PC-3 (cell line): ENCODE measurements at places on chromosomes 12 and 14.

- peaks cover 42% of the 10 kb centered on the region for H3K4me1 ChIP-seq
- H3K27me3 ChIP-seq: no peaks in the 10 kb centered on the region
- no peak for DNase-seq
- H3K36me3 ChIP-seq: peaks cover 21% of the 10 kb centered on the region
- H3K27ac ChIP-seq: peak overlapping the region; percentile 54
- peak overlapping the region; percentile 85 for H3K4me3 ChIP-seq
Measured at GRCh38 chr14:54567224-54567638, 303 bp downstream of the SAMD4A start.

DNA sequence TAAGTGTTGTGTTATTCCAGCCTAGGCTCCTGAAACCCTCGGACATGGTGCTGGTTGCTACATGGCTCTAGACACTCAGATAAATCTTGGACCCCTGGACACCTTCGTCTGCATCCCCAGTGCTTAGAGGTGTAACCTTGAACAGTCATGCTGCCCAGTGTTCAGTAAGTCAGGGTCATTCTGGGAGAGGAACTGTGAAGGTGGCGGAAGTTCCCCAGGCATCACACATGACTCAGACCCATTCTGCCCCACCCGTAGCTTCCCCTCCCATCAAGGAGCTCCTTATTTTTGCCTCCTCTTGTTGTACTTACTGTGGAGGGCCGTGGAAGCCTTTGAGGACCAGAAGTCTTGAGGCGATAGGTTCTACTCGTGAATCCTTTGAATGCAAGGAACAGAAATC is 18.1 kb upstream of the SSPN start:
- H3K4me1 ChIP-seq: peaks cover 8% of the 10 kb centered on the region; the same call in 1 of the 2 replicates
- no peak overlapping the region for H3K4me3 ChIP-seq
- H3K36me3 ChIP-seq: no peaks in the 10 kb centered on the region
- no peaks in the 10 kb centered on the region for H3K27me3 ChIP-seq
- H3K27ac ChIP-seq: no peak overlapping the region

GRCh38 chr14:24339284-24340151 is at the start of gene RIPK3:
RIPK3 (minus strand) TSS chr14:24339991; CDS start chr14:24339826, 165 bp downstream.
- no peak within 1 kb of the TSS for H3K27ac ChIP-seq
- no peak within 1 kb of the TSS for H3K4me3 ChIP-seq
- no peak for DNase-seq
- H3K36me3 ChIP-seq: no peaks in the 10 kb centered on the region
- no peaks in the 10 kb centered on the region for H3K4me1 ChIP-seq
- peaks cover 4% of the 10 kb centered on the region; the same call in 1 of the 2 replicates for H3K27me3 ChIP-seq

DNA sequence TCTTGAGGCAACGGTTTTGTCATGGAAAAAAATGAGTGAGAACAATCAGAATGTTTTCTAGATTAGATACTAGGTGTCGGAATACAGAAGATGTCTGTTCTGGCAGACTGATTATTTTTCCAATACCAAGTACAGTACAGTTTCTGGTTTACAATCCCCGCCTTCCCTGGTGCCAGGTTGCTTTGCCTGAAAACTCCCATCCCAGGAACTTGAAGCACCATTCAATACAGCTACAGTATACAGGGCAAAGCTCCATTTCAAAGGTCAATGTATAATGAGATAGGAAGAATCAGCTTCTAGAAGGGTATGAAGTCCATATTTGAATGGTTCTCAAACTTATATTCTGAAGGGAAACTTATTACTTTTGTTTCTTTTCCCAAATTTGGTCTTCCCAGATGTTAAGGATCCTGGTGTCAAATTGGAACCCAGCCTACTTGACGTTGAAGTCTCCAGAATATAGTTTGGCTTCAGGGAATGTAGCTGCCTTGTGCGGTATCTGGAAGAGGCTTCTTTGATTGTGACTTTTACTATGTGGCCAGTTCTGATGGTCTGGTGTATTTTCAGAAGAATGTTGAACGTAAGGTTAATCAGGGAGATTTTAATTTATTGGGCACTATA is 238.0 kb upstream of the ATP2B1 start:
- H3K27me3 ChIP-seq: no peaks in the 10 kb centered on the region
- peaks cover 49% of the 10 kb centered on the region for H3K4me1 ChIP-seq
- H3K36me3 ChIP-seq: no peaks in the 10 kb centered on the region
- DNase-seq: no peak
- H3K27ac ChIP-seq: peak overlapping the region; percentile 96

DNA sequence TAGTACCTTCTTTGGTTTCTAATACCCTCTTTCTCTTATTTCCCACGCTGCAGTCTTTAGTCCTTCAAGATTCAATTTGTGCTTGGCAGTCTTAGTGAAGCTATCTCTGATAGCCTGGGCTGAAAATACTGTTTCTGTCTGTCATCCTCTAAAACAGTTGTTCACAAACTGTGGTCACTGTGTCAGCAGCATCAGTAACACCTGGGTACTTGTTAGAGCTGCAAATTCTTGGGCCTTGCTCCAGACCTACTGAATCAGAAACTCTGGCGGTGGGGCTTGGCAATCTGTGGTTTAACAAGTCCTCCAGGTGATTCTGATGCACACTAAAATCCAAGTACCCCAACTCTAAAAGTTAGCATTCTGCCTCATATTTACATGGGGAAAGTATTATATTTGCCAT is 217.5 kb upstream of the SEL1L start:
- no peaks in the 10 kb centered on the region for H3K27me3 ChIP-seq
- H3K27ac ChIP-seq: no peak overlapping the region
- no peak for DNase-seq
- no peaks in the 10 kb centered on the region for H3K36me3 ChIP-seq
- no peak overlapping the region for H3K4me3 ChIP-seq
- H3K4me1 ChIP-seq: no peaks in the 10 kb centered on the region

- no peak overlapping the region for H3K27ac ChIP-seq
- DNase-seq: peak; percentile 80
- H3K27me3 ChIP-seq: no peaks in the 10 kb centered on the region
- no peaks in the 10 kb centered on the region for H3K36me3 ChIP-seq
Measured at GRCh38 chr14:43408472-43408871, 1098.6 kb downstream of the FSCB start.

DNA sequence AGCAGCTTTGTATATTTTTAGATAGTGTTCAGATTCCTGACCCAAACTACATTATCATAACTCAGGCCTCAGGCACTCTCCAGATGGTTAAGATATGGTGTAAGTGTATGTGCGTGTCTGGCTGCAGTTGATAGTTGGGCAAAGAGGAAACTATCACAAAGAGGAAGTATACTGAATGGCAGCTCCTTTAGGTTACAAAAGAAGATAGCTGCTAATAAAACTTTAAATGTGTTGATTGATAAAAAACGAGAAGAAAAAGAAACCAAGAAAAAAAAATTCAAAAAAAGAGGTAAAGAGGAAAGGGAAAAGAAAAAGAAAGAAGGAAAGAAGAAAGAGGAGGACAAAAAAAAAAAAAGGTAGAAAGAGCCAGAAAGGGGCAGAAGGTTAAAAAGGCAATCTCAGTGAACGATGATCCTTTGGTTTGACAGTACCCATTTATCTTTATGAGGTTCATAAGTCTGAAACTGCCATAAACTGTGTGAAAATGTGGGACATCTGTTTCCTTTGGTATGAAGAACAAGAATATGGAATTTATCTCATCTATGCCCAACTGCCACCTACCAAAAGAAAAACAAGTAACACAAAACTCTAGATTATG is 42.2 kb downstream of the TAOK3 start:
- H3K4me1 ChIP-seq: peaks cover 12% of the 10 kb centered on the region
- H3K36me3 ChIP-seq: no peaks in the 10 kb centered on the region
- no peak overlapping the region for H3K27ac ChIP-seq
- H3K4me3 ChIP-seq: no peak overlapping the region
- H3K27me3 ChIP-seq: no peaks in the 10 kb centered on the region

DNA sequence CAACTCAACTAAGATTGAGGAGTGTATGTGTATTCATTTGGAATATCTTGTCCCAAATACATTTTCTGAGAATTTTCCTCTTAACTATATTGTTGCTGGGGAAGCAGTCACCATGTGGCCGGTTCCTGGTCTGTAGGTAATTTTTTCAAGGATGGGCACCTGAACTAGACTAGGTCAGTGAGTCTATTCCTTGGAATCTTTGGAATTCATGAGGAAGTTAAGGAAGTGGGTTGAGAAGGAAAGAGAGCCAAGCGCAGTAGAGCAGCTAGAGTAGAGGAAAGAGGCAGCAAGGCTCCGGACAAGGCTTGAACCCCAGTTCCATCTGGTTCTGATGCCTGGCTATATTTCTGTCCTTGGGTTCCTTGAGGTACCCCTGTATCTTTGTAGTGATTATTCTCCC is 183.7 kb downstream of the DACT1 start:
- H3K36me3 ChIP-seq: no peaks in the 10 kb centered on the region
- peak; percentile 62 for DNase-seq

DNA sequence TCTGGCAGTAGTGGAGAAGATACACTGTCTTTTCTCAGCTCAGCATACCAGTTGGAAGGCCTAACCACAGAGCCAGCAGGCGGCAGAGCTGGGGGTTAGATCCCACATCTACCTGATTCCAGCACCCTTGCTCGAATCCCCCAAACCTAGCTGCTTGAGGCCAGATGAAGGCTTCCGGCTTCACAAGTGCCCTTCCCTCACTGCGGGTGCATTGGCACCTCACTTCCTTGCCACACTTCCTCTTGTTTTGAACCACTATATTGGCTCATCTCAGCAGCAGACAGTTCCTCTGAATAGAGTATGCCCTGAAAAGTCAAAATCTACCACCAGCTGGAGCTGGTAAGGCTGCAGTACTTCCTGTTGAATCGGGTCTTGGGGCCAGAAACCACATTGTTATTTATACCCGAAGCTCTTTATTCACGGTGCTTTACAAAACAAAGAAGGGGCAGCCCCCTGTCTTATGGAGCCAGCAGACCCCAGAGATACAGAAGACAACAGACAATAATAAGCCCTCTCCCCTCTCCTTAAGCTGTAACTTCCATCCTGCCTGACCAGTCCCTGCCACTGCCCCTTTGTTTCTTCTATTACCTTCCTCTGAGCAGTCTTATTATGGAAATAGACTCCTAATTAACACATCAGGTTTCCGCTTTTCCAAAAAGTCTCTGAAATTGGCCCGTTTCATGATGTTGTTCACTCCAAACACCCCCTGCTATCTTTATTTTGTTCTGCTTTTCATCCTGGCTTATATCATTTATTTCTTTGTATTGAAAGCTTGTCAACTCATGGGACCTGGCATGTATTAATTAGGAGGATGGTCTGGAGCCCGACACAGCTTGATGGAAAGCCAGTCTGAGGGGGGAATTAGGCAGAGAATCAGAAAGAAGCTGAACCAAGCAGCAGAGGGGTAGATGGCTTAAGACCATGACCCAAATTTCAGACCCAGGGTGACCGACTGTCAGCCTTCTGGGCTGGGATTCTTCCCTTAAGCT is 233.5 kb downstream of the EFCAB11 start:
- H3K4me3 ChIP-seq: no peak overlapping the region
- no peaks in the 10 kb centered on the region for H3K27me3 ChIP-seq
- no peak overlapping the region for H3K27ac ChIP-seq
- no peaks in the 10 kb centered on the region for H3K36me3 ChIP-seq
- H3K4me1 ChIP-seq: no peaks in the 10 kb centered on the region
- DNase-seq: no peak

DNA sequence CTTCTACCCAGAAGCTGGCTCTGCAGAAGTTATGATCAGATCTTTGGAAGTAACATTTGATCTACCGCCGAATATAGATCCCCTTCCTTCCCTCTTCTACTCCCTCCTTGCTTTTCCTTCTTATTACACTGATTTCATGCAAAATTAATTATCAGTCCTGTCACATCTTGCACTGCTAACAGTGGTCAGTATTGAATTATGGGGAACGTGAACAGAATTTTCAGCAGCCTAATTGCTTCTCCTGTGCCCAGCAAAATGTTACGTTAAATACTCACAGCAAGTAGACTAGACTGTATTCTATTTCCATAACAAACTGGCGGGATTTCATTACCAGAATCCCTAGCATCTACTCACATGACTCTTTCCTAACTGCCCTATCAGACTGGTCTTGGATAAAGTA is 596.9 kb downstream of the DIO2 start:
- H3K4me3 ChIP-seq: no peak overlapping the region
- H3K27ac ChIP-seq: no peak overlapping the region
- H3K36me3 ChIP-seq: no peaks in the 10 kb centered on the region
- DNase-seq: no peak
- no peaks in the 10 kb centered on the region for H3K27me3 ChIP-seq
- no peaks in the 10 kb centered on the region for H3K4me1 ChIP-seq

- no peaks in the 10 kb centered on the region for H3K27me3 ChIP-seq
- DNase-seq: no peak
- no peak overlapping the region for H3K27ac ChIP-seq
- no peak overlapping the region for H3K4me3 ChIP-seq
- no peaks in the 10 kb centered on the region; the same call in 1 of the 2 replicates for H3K4me1 ChIP-seq
Measured at GRCh38 chr14:103089386-103090335, 4.9 kb upstream of the EXOC3L4 start.

- DNase-seq: no peak
- H3K27me3 ChIP-seq: no peaks in the 10 kb centered on the region
- H3K4me1 ChIP-seq: peaks cover 7% of the 10 kb centered on the region
Measured at GRCh38 chr12:124620606-124621295, 53.3 kb upstream of the NCOR2 start.

DNA sequence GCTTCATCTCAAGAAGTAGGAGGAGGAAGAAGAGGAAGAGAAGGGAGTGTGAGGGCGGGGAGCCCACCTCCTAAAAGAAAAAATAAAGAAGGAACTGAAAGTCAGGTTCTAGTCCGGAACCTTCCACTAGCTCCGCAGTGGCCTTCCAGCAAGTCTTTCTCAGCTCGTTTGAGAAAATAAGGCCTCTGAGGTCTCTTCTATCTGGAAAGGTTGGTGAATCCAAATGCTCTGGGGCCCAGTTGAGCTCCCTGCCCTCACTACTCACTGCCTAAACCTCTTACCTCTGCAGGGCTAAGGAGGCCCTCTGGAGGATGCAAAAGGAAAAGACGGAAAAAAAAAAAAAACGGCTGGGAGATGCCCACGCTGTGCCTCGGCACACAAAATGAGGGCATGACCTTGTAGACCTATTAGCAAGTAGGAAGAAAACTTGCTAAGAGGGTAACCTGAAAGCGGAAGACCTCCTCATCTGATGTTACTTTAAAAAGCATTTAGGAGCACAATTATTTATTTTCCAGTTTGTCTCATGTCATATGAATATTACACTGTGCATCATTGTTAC is 35.9 kb downstream of the FBLN5 start:
- no peak overlapping the region for H3K27ac ChIP-seq
- no peaks in the 10 kb centered on the region for H3K27me3 ChIP-seq
- no peak overlapping the region for H3K4me3 ChIP-seq
- peak; percentile 61 for DNase-seq

- H3K4me1 ChIP-seq: no peaks in the 10 kb centered on the region
- DNase-seq: no peak
- H3K27me3 ChIP-seq: peaks cover 26% of the 10 kb centered on the region; the same call in 1 of the 2 replicates
- H3K36me3 ChIP-seq: no peaks in the 10 kb centered on the region
- H3K27ac ChIP-seq: no peak overlapping the region
- no peak overlapping the region for H3K4me3 ChIP-seq
Measured at GRCh38 chr12:23751641-23752040, 197.8 kb downstream of the SOX5 start.

- H3K4me1 ChIP-seq: peaks cover 40% of the 10 kb centered on the region
- DNase-seq: no peak
- no peak overlapping the region for H3K4me3 ChIP-seq
- no peaks in the 10 kb centered on the region for H3K36me3 ChIP-seq
Measured at GRCh38 chr12:6360080-6360571, 15.2 kb downstream of the SCNN1A start.

- no peak for DNase-seq
- peaks cover 30% of the 10 kb centered on the region for H3K4me1 ChIP-seq
- H3K27me3 ChIP-seq: peaks cover 13% of the 10 kb centered on the region
- no peak overlapping the region for H3K4me3 ChIP-seq
- no peaks in the 10 kb centered on the region for H3K36me3 ChIP-seq
Measured at GRCh38 chr14:97281741-97282140, 484.6 kb downstream of the VRK1 start.
